ENCODE measurements at places on chromosomes 16 and 17.

DNA sequence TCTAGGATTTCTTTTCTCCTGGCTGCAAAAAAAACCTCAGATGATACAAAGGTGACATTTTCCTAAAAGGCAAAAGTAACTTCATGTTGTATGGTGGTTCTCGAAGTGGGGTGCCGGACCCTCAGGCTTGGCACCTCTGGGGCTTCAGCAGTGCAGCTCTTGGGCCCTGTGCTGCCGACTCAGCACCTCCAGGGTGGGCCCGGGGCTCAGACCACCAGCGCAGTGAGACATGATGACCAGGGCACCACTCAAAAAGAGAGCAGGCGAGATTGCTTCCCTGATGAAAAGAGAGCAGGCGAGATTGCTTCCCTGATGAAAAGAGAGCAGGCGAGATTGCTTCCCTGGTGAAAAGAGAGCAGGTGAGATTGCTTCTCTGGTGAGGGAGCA, 98.7 kb upstream of the ZNF750 start:
- DNase-seq: no peak

- peak; percentile 38 for DNase-seq
These were observed 6.4 kb downstream of the TEKT5 start for GRCh38 chr16:10688291-10688690.

DNA sequence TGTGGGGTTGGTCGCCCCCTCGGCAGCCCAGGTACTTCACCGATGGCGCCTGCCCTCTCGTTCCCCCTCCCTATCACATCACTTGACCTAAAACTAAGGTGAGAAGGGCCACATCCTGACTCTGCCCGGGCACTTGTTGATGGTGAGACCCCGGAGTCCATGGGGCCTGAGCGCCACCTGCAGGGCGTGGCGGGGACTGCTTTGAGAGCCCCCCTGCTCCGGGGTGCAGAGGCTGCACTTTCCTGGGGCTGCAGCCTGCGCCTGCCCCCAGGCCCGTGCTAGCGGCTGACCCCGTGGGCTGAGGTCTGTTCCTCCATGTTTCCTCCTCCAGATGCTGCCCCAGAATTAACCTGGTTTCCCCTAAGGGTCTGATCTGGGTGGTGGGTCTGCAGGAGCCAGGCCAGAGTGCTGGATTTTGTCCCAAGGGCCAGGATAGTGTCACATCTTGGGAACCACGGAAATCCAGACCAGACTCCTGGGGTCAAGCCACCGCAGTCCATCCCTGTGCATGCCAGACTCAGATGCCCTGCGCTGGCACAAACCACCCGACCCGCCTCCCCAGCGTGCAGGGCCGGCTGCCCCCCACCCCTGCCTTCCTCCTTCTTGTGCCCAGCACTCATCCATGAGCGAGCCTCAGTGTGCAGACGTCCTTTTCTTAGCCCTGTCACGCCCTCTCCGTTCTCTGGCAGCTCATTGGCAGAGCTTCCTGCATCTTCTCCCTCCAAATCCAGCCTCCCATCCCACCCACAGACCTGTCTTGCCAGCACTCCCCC, 2.7 kb downstream of the NDUFAF8 start:
- DNase-seq: no peak

- peak; percentile 87 for DNase-seq
These were observed 189.4 kb downstream of the RAB11FIP4 start for GRCh38 chr17:31580706-31581490.

DNA sequence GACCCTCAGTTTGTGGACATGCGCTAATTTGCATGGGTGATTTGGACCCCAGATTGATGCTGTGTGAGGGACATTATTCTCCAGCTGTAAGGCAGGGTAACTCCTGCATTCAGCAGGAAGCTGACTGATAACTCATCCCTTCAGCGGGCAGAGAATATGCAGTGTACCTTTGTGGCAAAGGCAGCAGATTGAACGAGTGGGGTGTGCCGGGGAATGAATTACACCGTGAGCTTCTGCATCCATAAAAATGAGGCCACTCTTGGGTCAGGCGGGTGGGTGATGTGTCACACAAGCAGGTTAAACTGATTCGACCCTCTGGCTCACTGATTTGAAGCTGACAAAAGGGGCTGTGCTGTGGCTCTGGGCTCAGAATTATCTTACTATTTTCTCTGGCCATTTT, 128.9 kb upstream of the PMFBP1 start:
- DNase-seq: no peak

DNA sequence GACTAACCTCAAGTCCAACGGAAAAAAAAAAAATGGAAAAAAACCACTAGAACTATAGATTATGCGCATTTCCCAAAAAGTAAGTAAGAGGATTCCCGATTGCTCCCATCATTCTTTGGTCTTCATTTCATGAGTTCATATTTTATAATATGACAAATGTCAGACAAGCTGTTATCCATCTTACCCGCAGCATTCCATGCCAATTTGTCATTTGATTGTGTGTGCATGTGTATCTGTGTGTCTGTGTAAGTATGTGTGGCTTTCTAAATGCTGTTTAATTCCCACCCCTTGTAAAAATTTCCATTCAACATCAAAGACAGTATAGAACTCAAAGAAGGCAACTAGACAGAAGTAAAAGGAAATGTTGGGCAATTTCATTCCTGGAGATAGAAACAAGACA, 434.1 kb downstream of the CDH11 start:
- no peak for DNase-seq

GRCh38 chr16:1584926-1585484, 26.9 kb downstream of the IFT140 start:
- no peak for DNase-seq

- DNase-seq: no peak
These were observed 8.2 kb downstream of the CAVIN1 start for GRCh38 chr17:42414704-42415409.

DNA sequence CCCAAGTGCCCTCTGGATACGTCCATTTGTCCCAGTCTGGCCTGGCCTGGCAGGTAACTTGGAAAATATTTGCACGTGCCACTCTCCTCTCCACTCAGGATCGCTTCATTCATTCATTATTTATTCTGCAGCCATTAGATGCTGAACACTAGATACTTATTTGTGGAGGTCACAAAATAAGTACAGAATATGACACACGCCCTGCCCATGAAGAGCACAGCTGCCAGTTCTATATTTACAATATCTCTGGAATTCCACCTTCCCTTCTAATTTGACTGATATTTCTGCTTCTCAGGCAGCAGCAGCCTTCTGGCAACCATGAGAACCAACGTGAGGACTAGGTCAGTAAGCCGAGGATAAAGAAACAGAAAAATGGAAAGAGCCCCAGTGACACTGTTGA, 20.9 kb downstream of the TRIM16 start:
- DNase-seq: no peak

- DNase-seq: no peak
These were observed 207.1 kb upstream of the N4BP1 start for GRCh38 chr16:48817032-48817431.
